BJ (cell line): ENCODE measurements at places on chromosomes 11 and 22.

DNA sequence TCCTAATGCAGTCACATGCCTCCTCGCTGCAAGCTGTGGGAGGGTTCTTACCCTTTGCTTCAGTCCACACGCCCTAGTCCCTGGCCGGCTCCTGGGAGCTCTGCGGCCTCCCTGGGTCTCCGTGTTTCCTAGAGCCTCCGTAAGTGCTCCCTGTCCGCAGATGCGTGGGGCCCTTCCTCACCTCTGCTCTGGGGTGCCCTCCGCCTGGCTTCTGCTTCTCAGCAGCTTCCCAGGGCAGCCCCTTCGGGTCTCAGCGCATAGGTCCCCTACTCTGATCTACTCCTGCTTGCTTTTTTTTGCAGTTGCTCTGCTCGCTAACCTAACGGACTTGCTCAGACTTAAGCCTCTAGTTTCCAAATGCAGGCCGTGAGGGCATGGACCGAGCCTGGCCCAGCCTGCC lies 22.4 kb downstream of the CAPN1 start:
- no peak for DNase-seq

DNA sequence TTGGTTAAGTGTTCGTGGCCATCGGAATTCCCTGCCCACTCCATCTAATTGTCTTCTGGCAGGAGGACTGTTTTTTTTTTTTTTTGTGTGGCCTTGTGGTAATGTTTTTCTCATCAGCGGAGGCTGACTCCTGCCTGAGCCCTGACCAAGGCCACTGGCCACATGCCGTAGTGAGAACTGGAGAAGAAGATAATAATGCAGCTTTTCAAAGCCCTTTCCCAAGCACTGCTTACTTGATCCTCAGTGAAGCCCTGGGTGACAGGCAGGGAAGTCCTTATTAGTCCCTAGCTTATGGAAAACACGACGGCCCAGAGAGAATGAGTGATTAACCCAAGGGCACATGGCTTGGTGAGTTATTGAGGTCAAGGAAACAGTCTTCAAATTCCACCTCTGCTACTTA lies 71.2 kb downstream of the ADM start:
- no peak for DNase-seq

DNA sequence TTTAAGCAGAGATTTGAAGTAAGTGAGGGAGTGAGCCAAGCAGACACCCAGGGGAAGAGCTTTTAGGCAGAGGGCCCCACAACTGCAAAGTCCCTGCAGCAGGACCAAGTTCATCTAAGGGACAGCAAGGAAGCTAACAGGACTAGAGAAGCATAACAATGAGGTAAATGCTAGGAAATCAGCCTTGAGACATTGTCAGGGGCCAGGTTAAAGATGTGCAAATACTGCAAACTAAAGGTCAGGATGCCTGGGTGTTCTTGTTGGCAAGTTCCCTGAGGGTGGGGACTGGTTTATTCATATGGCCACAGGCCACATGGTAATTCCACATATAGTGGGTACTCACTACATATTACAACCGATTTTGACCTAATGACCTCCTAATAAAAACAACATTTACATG lies 399.2 kb upstream of the NARS2 start:
- no peak for DNase-seq

- DNase-seq = no peak
Measured at GRCh38 chr11:128188346-128189004, 398.9 kb downstream of the ETS1 start.

DNA sequence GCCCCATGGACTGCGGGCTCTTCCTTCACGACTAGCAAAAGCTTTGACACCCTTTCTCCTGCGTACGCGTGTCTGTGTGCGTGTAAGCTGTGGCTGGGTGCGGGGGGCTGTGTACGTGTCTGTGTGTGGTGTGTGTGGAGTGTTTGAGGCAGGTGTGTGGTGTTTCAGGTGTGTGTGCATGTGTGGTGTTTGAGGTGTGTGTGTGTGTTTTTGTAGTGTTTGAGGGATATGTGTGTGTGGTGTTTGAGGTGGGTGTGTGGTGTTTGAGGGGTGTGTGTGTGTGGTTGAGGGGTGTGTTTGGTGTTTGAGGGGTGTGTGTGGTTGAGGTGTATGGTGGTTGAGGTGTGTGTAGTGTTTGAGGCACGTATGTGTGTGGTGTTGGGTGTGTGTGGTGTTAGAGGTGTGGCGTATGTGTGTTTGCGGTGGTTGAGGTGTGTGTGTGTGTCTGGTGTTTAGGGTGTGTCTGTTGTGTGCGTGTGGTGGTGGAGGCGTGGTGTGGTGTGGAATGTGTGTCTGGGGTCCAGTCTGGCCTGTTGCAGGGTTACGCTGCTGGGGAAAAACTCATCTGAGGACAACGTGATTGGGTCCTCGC lies 687 bp upstream of the ARSA start:
- DNase-seq = no peak

- DNase-seq = no peak
Measured at GRCh38 chr11:73077454-73077853, 64.7 kb downstream of the FCHSD2 start.

GRCh38 chr22:48592488-48592887 lies 1235.2 kb downstream of the BRD1 start:
- DNase-seq = no peak

DNA sequence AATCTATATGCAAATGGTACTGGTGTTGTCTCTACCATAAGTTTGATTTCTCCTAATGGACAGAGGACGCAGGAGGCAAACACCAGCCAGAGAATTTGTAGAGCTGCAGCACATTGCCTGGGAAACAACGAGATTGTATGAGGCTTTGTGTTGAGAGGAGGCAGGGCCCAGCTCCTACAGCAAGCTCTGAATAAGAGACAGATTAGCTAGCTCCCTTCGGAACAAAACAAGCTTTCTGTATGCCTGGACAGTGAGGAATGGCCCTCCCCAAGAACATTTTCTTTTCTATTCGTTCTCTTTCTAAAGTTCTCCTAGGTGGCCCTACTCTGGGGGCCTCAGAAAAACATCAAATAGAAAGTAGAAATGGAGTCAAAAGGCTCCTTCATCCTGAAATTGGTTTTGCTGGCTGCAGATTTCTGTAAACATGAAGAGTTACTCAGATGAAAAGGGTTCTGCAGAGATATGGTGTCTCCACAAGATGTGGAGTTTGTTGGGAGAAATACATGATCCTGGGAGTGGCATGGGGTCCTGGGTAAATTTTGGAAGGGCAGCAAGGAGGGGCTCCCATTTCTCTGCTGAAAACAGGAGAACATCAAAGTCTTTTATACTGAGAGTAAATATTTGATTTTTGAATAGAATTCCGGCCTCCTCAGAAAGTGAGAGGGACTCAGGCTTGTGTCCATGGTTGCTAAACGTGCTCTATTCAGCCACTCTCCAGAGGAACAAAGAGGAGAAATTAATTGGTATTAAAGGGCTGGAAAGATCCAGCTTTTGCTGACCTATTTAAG lies 6.8 kb upstream of the HEPACAM start:
- DNase-seq = no peak

- DNase-seq = no peak
Measured at GRCh38 chr11:65547446-65548125, 10.6 kb downstream of the LTBP3 start.

GRCh38 chr11:75432911-75433321 lies at the start of gene KLHL35:
KLHL35 (minus strand) TSS chr11:75433203; CDS start chr11:75430629, 2,574 bp downstream.
- DNase-seq = no peak

GRCh38 chr11:92304271-92304670 lies 79.7 kb downstream of the FAT3 start:
- no peak for DNase-seq

GRCh38 chr11:66083767-66084166 lies 13.7 kb downstream of the PACS1 start:
- DNase-seq = no peak

- no peak for DNase-seq
Measured at GRCh38 chr11:131038597-131038996, 122.3 kb upstream of the SNX19 start.

DNA sequence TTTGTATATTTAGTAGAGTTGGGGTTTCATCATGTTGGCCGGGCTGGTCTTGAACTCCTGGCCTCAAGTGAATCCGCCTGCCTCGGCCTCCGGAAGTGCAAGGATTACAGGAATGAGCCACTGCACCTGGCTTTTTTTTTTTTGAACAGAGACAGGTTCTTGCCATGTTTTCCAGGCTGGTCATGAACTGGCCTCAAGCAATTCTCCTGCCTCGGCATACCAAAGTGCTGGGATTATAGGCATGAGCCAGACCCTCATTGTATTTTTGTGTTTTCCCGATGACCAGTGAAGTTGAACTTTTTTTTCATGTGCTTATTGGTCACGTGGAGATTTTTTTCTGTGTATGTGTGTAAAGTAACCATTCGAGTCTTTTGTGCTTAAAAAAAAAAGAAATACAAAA lies 48.2 kb downstream of the KIAA1671 start:
- DNase-seq = no peak

- DNase-seq = no peak
Measured at GRCh38 chr22:28909375-28909774, 26.0 kb downstream of the ZNRF3 start.

DNA sequence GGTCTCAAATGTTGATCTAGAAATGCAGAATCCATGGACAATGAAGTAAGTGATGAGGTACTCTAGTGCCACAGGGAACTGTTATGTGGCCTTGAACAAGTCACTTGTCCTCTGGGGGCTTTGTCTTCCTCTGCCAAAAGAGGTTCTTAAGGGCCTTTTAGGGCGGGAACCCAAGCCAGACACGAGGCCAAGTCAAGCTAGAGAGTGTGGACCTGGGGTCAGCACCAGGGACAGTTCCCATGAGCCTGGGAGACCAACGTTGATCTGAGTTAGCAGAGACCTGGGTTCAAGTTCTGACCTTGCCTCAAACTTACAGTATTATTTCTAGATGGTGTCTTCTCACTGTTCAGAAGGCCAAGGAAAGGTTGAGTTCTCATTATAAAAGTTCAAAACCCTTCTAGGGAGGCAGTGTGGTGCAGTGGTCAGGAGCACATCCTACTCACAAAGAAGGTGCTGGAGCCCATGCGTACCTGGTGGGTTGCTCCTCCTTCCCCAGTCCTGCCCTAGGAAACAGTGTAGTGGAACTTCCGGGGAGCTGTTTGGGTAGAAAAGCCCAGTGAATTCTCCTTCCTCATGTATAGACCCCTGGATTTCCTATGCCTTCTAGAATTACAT lies 121.5 kb downstream of the CHST1 start:
- no peak for DNase-seq

DNA sequence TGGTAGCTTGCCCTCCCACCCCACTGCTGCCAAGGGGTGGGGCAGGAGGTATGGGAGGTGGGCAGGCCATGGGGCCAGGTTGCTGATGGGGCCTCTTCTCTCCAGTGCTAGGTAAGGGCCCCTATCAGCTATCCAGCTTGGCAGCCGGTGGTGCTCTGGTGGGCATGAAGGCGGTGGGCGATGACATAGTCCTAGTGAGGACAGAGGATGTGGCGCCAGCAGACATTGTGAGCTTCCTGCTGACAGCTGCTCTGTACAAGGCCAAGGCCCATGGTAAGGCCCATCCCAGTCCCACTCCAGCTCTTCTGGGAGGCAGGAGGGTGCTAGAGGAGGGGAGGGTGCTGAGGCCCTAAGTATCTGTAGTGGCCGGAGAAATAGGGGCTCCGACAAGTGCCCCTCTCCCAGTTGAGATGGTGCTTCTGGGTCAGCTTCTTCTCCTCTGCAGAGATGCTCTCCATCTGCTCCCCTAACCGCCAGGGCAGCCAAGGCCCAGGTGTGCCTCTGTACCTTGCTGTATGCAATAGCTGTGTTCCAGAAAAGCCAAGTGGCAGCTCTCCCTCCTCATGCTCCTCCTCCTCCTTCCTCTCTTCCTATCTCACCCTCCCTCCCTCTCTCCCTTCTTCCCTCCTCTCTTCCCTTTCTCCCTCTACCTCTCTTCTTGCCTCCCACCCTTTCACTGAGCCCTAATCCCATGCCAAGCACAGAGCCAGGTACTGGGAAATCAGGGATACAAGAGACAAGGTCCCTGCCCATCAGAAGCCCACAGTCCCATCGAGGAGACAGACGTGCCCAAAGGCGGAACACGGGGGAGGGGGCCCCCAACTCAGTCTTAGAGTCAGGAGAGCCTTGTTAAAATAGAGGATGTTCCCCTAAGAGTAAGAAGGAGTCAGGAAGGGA lies 55.3 kb downstream of the OTOG start:
- DNase-seq = no peak

DNA sequence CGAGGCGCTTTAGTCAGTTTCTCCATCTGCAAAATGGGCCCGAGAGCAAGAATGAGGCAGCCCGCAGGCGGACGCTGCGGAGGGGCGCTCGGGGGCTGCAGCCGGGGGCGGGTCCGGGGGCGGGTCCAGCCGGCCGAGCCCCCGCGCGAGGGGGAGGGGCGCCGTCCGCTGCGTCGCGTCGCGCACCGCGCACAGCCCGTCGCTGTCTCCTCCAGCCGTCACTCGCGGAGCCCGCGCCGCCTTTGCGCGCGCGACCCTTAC lies 282 bp downstream of the PC start:
- DNase-seq = no peak

GRCh38 chr11:35073691-35074419 lies 65.1 kb upstream of the CD44 start:
- DNase-seq = no peak

- DNase-seq = no peak
Measured at GRCh38 chr11:32312865-32313403, 122.4 kb downstream of the WT1 start.

DNA sequence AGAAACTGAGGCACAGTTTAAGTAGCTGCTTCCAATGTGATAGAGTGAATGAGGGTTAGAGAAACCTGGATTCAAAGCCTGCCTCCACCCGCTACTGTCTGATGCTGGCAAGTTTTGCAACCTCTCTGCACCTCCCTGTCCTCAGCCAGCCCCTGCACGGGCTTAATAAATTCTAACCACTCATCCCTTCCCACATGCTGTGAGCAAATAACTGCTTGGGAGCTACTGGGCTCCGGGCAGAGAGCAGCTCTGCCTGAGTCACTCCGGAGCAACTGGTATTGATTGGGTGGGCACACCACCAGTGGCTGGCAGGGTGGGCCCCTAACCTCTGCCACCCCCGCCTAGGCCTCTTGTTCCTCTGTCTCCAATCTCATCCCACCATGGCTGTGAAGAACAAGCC lies 104.3 kb upstream of the SYT13 start:
- DNase-seq = no peak

DNA sequence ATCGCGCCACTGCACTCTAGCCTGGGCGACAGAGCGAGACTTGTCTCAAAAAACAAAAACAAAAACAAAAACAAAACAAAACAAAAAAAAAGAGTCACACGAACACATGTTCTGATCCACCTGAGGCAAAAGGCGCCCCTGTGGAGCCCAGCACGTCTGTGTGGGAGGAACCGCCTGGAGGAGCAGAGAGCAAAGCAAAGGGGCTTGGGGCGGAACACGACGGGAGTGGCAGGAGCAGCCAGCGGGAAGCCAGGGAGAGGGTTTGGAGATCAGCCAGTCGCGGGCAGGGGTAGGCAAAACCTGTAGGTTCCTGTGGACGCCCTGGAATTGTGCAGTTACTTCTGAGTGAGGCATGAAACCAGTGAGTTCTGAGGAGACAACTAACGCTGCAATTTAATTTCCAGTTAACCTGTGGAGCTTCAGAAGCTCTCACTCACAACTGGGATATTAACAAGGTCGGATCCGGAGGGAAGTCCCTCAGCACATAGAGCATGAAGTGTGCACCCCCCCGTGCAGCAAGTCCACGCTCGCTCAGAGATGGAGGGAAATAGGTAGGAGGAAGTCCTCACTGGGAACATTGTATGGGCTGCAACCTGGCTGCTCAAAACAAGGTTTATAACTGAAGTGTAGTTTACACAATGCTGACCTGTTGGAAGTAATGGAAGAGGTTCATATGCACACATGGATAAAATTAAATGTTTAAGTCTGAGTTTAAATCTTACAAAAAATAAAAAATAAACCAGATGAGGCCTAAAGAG lies 13.2 kb upstream of the USP18 start:
- no peak for DNase-seq
